H1 (cell line): ENCODE measurements at places on chromosomes 11 and 22.
A peak's percentile ranks its signal among the peaks of the same experiment; 100 is the strongest.

- no peak for DNase-seq
Observed at GRCh38 chr11:21564833-21565682, 627.8 kb upstream of the ANO5 start.

- no peak for DNase-seq
Observed at GRCh38 chr11:87908086-87908485, 267.2 kb downstream of the RAB38 start.

- DNase-seq, result peak; percentile 93
Observed at GRCh38 chr11:783581-784015, 6.3 kb downstream of the CEND1 start.

- DNase-seq, result peak; percentile 59
Observed at GRCh38 chr22:39240831-39241793, 3.7 kb downstream of the PDGFB start.

DNA sequence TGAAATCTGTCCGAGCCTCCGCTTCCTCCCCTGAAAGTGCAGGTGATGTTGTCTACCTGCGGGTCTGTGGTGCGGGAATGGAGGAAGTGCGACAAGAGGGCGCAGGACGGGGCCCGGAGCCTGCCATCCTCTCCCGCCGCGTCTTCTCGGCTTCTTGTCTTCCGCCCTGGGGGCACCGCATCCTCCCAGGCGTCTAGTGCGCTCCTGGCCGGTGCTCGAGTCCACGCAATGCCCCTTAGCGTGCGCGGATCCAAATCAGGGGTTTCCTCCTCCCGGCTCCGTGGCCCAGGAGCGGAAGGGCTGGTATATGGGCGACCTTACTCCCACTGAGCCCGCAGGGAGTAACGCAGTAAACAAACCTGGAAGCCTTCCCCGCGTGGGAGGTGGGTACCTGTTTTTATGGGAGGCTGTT lies 405 bp downstream of the SFI1 start:
- no peak for DNase-seq

GRCh38 chr11:34192481-34193401 lies 87.3 kb downstream of the NAT10 start:
- no peak for DNase-seq

- no peak for DNase-seq
Observed at GRCh38 chr11:135022454-135022853, 610.4 kb upstream of the B3GAT1 start.

DNA sequence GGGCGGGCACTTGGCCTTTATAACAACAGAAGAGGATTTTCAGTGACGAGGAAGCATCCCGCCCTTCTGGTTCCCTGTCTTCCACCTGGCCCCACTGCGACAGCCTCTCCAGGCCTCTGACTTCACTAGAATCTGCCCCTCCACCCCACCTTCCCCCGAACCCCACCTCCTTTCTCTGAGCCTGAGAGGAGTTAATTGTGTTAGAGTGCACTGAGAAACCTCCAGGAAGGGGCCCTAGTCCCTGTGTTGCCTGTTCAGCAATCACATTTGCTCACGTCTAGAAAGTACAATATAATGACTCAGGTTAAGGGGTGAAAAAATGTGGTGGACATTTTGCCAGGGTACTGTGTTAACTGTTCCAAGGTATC lies 38.8 kb downstream of the PTPRJ start:
- DNase-seq, result no peak

DNA sequence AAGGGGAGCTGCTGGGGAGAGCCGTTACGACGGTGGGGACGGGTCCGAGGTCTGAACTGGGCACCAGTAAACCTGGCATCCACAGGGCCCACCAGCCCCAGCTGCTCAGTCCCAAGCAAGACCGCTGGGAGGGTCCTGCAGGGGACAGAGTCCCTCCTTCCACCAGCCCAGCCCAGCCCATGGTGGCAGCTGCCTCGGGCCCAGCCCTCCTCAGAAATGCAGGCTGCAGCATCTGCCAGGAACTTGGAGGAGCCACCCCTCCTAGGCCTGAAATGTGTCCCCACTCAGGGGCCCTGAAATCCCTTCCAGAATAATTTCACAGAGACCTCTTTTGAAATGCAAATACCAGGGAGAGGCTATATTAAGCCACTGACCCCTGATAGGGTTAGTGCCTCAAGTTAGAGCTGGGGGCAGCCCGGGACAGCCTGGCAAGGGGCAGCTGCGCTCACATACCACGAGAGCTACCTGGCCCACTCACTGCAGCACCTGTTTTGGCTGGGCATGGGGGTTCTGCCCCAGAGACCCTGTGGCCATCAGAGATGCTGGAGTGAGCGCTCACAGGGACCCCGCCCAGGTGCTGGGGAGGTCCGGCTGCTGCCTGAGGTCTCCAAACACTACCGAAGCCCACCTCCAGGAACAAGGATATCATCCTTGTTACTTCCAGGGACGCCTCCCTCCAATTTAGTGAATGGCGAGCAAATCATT lies 53.1 kb downstream of the CELSR1 start:
- DNase-seq, result no peak

DNA sequence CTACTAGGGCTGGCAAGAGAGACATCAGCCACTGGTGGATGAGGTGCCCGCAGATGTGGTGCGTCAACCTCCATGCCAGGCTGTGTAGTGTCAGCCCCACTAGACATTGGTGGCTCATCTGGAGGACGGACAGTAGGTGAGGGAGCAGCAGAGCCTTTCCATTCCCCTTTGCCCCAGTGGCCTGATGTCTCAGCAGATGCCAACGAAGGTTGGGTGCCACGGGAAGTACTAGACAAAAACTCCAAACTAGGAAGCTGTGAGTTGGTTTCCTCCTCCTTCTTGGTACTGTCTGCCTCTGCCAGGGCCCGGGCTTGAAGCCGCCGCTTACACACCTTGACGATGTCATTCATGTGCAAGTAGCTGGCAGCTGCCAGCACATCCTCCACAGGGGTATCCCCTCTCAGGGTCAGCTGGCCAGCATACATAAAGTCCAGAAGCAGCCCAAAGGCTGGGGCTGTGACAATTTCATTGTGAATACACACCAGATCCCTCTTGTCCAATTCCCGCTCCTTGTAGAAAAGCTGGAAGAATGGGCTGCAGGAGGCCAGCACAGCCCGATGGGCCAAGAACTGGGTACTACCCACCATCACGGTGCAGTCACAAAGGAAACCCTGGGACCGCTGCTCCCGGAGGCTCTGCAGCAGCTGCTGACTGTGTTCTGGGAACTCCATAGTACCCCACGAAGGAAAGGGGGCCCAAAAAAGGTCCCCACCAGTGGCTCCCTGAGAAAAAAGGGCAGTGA lies 795 bp downstream of the ZBTB3 start:
- no peak for DNase-seq

DNA sequence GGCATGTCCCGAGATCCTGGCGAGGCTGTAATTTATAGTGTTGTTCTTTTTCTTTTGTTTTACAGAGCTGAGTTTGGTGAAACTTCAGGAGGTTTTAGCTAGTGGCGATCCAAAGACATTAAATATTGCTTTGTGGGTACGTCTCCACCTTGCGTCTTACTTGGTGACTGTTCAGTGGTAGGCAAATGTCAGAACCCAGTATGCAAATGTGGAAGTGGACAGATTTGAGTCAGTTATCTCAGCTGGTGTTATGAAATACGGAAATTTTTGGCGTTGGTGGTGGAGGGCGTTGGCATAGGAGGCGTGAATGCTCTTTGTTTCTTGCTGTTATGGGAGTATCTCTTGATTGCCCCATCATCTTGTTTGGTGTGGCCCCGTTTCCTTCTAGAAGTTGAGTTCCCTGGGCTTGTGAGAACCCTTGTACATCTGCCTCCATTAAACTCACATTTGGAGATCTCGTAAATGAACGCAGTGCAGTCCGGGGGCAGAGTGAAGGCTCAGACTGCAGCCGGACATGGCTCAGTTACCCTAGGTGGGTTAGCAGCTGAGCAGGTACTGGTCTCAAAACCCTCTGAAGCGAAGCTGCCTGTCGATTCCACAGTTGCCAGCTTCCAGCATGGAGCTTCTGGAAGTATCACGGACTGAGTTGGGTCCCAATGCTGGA lies 39.9 kb downstream of the PTPRJ start:
- DNase-seq, result no peak

DNA sequence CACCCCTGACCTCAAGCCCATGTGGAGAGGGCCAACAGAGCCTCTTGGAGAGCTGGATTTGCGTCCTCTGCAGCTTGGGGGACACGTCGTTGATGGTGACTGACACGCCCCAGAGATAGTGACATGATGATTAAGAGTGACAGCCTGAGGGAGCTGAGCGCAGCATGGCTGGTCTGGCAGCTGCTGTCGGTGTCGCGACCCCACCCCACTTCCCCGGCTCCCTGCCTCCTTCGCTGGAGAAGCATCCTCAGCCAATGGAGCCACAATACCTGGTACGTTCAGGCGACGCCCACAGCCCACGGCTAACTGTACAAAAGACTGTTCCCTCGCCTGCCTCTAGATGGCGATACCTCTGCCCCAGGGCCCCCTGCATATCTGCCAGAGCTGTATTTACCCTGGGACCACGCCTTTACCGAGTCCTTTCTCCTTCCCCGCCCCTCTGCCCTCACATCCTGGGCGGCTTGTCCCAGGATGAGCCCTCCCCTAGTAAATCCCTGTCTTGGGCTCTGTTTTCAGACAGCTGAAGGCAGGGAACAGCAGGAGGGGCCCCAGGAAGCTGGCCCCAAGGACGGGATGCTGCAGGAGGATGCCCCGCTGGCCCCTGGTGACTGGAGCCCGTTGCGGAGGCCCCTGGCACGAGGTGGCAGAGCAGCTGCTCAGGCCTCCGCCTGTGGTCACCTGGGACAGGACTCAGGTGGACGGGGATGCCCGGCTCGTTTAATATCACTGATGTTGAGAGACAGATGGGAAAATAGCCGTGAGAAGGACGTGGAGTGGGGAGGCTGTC lies 90.6 kb downstream of the RPS6KA4 start:
- peak; percentile 89 for DNase-seq

DNA sequence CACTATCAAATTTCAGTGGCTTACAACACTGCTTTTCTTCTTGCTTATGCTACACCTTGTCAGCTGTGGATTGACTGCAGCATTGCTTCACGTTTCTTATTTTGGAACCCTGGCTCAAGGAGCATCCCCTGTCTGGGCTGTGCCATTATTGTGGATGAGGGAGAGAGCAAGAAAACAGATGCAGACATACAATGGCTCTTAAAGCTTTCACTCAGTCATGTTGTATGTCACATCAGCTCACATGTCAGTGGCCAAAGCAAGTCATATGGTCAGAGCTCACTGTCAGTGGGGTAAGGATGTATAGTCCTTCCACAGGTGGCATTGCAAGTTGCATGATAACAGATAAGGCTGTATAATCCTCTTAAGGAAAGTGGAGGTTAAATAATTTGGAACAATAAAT lies 10.0 kb downstream of the ARHGEF12 start:
- no peak for DNase-seq

DNA sequence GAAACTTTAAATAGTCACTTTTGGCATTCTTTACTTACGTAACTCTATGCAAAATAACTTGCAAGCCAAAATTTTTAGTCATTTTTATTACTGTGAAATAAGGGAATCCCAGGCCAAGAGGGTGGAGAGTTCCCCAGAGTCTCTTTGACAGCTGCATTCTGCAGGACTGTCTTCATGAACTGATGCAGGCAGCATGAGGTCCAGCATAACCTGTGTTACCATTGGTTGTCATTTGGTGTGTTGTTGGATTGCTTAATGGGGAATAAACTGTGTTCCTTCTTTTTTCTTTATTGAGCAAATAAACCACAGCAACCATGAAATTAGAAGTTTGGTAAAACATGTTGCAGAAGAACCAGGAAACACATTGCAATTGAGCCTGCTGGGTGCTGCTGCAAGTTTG lies 24.6 kb downstream of the MMP27 start:
- no peak for DNase-seq

DNA sequence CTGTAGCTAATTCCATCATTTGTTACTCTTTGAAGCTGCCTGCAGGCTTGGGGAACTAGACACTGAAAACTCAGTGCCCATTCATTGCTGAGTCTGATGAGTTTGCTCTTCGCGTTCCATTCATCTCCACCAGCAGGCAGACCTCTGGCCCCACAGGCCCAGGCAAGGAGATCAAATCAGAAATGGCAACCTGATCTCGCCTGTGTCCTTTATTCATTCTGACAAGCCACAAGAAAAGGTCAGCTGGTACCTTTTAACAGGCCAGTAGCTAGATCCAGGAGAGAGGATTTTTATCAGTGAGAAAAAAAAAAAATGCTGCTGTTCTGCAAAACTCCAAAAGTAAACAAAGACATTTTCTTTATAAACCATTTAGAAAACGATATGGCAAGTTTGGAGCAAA lies 742.5 kb downstream of the ETS1 start:
- DNase-seq, result no peak

DNA sequence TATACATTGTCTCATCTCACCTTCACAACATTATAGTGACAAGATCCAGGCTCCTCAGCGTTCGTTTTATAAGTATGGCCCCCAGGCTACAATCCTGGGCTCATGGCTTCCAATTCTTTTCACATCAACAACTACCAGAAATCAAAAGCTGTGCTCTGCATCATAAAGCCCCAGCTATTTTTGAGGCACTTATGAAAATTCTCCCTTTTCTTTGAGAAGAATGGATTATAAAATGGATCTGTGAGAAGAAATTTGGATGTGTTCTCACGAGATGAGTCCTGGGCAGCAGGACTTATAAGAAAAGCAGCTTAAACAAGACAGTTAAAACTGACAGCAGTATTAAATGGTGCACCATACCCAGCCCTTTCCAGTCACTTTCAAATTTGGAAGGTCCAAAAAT lies 80.3 kb downstream of the BTBD10 start:
- no peak for DNase-seq

GRCh38 chr11:8317159-8317558 lies 53.5 kb upstream of the LMO1 start:
- no peak for DNase-seq

- DNase-seq, result no peak
Observed at GRCh38 chr11:66172146-66172545, 96.3 kb upstream of the RAB1B start.

- DNase-seq, result no peak
Observed at GRCh38 chr11:130478881-130479280, 30.4 kb downstream of the ADAMTS15 start.

DNA sequence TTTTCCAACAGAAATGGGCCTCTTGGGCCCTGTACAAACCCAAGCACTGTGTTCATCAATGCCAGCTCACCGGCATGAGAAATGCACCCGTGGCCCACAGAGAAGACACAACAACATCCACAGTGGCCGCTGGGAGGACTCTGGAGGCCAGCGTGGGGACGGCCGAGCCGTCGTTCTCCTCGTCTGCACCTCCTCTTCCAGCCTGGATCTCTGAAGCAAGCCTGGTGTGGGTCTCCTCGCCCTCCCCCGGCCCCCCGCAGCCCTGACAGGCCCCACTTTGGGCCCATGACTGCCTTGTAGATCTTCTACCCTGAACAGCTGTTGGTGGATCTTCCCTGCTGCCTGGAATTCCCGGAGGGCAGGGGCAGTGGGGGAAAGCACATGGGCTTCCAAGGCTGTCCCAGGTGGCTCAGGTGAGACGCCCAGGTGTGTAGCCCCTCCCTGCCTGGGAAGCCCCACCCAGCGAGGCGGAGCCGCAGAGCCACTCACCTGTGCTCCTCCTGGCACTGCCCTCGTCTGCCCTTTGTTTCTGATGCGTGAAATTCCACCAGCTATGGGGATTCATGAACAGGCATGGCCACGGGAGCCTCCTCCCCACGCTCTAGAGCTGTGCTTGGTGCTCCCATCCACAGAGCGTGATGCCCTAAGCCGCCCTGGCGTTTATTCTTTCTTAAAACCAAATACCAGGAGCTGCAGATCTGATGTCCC lies 225.9 kb downstream of the BRD1 start:
- DNase-seq, result no peak

- no peak for DNase-seq
Observed at GRCh38 chr11:106280036-106280435, 202.6 kb downstream of the AASDHPPT start.

- no peak for DNase-seq
Observed at GRCh38 chr11:100730266-100730665, 43.2 kb downstream of the ARHGAP42 start.
